Stimulated activated CD8-positive, alpha-beta memory T cell treated with anti-CD3 and anti-CD28 coated beads, Interleukin-15, amount 100 ng/mL, for 4 hours (primary cell): ENCODE measurements at places on chromosomes 16 and 17.

GRCh38 chr16:74465281-74465680 lies 44.0 kb upstream of the CLEC18B start:
- DNase-seq: no peak

- no peak for DNase-seq
Measured at GRCh38 chr16:64489449-64489848, 632.4 kb downstream of the CDH11 start.

GRCh38 chr17:66255527-66255971 lies 26.3 kb upstream of the APOH start:
- DNase-seq: no peak

- no peak for DNase-seq
Measured at GRCh38 chr16:57279780-57280638, 4.5 kb downstream of the PLLP start.

GRCh38 chr16:88705076-88705684 lies 1.0 kb downstream of the RNF166 start:
- DNase-seq: no peak

DNA sequence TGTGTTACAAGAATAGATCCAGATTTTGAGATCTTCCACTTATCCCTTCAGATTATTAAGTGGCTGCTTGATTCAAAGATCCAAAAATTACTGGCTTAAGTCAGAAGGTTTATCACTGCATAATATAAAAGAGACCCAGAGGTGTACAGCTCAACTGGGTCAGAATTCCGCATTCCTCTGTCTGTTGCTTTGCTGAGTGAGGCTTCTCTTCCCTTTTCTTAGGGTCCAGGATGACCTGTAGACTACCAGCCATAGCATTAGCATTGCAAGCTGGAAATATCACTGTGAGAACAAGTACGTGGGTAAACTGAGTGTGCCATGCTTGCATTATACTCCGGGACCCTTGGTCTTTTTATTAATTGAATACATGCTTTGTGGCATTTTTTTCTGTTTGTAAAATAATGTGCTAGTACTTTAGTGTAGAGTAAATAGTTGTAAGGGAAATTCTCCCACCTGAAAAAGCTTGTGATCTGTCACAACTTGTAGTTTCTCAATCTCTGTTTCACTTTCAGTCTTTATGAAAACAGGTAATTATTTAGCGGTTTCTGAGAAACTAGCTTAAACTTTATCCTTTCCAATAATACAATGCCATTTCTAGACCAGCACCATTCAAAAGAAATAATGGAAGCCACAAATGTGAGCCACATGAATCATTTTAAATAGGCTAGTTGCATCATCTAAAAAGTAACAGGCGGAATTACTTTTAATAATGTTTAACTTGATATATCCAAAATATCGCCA lies 61.6 kb downstream of the TNRC6C start:
- no peak for DNase-seq

- no peak for DNase-seq
Measured at GRCh38 chr17:82116246-82116645, 18.2 kb upstream of the FASN start.

- no peak for DNase-seq
Measured at GRCh38 chr16:69618721-69619120, 53.0 kb downstream of the NFAT5 start.
